Activated T-cell treated with anti-CD3 and anti-CD28 coated beads, Interleukin-2, amount 50 U/mL, for 72 hours (primary cell): ENCODE measurements at places on chromosomes 5 and 9.
A peak's percentile ranks its signal among the peaks of the same experiment; 100 is the strongest.

GRCh38 chr9:100999906-101000544, 28.5 kb upstream of the PLPPR1 start:
- DNase-seq = no peak

DNA sequence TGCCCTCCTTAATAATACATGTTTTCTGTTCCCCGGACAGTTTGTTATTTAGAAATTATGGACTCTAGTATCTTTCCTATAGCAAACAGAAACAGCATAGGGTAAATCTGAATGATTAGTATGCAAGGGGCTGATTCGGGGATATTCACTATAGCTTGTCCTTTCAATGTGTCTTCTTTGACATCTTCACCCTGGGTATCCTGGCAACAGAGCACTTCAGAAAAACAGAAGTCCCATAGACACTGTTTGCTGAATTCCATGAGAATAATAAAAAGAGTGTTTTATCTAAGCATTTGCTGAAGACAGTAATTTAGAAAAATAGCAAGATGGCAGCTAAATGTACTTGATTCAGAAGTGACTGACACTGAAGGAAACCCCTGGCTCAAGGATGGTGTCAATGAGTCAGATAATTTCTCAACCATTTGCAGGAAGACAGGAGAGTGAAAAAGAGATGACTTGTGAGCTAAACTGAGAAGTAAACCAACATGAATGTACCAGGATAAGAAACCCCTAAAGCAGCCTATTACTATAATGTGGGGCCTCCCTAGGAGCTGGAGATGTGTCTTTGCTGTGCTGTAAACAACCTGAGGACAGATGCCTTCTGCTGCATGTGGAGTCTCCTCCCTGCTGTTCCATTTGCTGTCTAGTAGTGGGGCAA, 246.2 kb downstream of the MAN2A1 start:
- peak; percentile 31 for DNase-seq

DNA sequence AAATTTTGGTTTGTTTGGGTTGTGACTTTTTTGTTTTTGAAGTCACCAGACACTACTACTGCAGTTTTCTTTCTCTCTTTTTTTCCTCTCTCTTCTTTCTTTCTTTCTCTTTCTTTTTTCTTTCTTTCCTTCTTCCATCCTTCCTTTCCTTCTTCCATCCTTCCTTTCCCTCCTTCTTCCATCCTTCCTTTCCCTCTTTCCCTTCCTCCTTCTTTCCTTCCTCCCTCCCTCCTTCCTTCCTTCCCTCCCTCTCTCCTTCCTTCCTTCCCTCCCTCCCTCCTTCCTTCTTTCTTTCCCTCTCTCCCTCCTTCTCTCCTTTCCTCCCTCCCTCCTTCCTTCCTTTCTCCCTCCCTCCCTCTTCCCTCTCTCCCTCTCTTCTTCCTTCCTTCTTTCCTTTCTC, 230.3 kb upstream of the TYRP1 start:
- DNase-seq = no peak

GRCh38 chr9:82546136-82546535, 516.8 kb downstream of the RASEF start:
- no peak for DNase-seq

DNA sequence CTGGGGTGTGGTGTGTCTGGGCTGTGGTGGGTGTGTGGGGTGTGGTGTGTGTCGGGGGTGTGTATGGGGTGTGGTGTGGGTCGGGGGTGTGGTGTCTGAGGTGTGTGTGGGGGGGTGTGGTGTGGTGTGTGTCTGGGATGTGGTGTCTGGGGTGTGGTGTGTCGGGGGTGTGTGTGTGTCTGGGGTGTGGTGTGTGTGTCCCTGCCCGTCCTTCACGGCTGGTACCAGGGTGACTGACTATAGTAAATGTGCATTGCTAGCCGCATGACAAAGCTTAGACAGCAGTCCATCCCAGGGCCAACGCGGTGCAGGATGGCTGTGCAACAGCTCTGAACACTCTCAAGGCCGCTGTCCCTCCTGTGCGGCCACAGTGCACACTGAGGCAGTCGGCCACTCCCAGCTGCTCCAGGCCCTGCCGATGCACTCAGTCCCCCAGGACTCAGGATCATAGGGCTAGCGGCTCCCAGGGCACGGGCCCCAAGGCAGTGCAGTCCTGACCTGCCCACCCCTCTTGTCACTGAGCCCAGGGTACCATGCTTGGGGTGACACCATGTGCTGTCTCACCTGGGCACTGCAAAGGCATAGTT, 54.0 kb downstream of the SECISBP2 start:
- DNase-seq = peak; percentile 43

- DNase-seq = peak; percentile 60
Measured at GRCh38 chr9:131275332-131276093, 797 bp downstream of the FAM78A start.

DNA sequence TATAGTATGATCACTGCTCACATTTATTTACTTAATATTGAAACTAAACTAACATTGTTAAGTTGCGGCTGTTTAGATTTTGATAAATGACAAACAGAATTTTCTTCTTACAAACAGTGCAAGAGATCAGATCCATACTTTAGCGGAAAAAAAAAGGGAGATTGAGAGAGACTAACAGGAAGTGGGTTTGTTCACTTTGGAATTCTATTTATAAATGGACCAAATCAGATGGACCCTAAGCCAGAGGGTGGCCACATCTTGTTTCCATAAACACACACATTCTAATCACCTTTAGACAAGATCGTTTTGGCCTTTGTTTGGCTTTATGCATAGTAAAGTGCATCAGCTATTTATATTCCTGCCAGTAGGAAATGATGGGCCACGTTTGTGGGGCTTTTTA, 381.4 kb upstream of the CD180 start:
- DNase-seq = no peak

DNA sequence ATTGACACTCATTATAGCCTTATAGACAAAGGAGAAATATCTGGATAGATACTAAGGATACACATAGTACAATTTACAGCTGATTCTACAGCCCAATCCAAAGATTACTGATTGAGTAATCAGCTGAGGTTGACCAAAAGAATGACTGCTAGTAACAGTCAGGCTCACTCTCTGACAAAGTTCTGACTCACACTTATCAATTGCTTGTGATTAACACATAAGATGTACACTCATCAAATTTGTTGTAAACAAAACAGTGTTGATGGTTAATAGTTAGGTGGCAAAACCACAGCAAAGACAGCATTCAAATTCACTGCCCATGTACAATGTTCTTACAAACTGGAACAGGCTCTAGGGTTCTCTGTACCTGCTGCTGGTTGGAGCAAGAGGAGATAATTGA, 422.7 kb downstream of the TLE1 start:
- DNase-seq = no peak

- no peak for DNase-seq
Measured at GRCh38 chr5:10049858-10050455, 199.7 kb downstream of the ATPSCKMT start.

DNA sequence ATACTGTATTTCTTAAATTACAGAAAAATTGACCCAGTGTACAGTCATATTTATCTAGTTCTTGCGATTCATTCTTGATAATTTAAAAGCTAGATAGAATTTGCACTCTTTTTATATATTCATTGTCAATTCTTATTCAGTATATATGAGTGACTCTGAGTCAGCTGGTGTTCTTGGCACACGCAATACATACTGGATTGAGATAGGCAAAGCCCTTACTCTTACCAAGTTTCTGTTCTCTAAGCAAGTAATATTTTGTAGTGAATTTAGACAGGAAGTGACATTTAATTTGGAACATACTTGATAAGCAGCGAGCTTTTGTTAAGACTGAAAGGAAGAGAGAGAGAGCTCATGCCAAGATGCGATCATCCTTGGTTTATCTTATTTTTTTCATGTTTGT, 57.7 kb downstream of the GPBP1 start:
- no peak for DNase-seq

GRCh38 chr9:98185611-98186171, 6.7 kb downstream of the CORO2A start:
- no peak for DNase-seq

DNA sequence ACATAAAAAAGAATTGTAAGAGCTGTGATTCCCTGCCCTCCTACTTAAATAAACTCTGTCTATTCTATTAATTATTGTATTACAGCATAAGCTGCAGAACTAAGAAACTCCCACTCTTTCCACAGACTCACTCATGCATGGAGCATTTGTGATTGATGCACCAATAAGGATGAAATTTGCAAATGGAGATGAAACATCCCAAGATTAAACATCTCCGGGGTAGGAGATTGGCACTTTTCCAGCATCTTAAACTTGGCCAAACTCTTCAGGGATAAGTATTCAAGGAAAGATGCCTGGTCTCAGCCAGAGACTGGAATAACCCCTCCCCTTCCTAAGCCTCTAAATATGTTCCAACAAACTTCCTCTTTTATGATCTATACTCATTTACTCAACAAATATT, 472.0 kb downstream of the ACTL7B start:
- DNase-seq = no peak

DNA sequence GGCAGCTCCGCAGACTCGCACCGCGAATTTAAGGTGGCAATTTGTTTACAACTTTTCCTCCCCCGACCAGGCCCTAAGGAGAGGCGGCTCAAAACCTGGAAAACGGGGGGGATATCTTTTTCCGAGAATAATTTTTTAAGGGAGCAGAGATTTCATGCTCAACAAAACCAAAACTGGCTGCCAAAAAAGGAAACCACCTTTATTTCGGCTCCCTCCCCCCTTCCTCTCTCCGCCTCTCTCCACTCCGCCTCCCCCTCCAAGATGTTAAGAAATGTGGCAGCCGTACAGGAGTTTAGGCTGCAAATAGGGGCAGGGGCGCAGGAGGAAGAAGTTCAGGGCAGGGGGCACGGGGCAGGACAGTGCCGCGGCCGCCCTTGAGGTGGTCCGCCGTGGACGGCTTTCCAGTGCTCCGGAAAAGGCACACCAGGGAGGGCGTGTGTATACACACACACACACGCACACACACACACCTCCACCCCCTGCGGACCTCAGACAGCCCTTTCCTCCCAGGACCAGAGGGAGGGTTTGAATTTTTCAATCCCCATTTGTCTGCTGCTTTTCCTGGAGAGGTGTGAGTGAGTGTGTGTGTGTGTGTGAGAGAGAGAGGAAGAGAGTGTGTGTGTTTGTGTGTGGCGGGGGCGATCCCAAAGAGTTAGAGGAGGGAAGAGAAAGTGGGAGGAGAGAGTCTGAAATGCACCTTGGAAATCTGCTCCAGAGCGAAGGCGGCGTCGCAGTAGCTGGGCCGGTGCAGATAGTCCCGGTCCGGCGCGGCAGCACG, 9.1 kb downstream of the PTCH1 start:
- peak; percentile 48 for DNase-seq

GRCh38 chr9:84153885-84154284, 173.3 kb downstream of the RMI1 start:
- no peak for DNase-seq

DNA sequence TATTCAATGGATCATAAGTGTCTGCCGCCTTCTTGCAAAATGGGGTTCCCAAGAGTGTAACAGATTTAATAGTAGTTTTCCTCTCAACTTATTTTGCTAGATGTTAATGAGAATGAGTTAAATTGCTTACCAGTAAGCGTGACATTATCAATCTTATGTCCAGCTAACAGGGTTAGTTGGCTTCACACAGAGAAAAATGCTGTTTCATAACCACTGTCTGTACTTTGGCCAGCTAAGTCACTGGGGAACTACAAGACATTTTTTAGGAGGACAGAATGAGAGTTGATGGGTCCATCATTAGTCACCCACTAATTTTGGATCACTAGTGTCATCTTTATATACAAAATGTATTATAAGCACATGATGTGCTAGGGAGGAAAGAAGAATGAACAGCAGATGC, 1.4 kb downstream of the CDC37L1 start:
- no peak for DNase-seq

GRCh38 chr5:6145616-6146237, 232.6 kb downstream of the MED10 start:
- DNase-seq = no peak

DNA sequence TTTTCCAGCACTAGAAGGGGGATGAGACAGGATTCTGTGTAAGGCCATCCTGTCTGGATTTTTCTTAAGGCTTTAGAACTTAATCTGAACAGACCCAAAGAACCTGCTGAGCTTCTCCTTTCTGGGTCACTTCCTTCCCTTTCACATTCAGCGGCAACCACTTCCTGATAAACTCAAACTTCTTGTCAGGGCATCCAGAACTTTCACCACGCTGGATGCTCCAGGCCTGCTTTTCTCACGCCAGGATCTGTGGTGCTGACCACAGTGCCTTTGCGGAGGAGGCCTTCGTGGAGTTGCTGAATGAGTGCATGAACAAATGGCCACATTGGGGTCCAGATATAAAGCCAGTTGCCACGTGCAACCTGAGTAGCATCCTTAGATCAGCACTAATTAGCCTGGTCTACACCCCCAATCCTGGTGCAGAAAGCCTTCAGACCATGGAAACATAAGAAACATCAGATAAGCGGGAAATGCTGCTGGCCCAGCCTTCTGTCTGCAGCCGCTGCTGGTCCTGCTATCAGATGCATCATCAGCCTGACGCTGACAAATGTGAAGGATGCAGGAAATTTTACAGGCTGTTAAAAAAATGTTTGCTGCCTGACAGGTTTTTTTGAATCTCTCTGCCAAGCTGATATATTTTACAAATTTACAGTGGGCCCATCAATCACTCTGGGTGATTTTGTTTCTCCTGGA, 75.3 kb upstream of the BARHL1 start:
- DNase-seq = no peak

DNA sequence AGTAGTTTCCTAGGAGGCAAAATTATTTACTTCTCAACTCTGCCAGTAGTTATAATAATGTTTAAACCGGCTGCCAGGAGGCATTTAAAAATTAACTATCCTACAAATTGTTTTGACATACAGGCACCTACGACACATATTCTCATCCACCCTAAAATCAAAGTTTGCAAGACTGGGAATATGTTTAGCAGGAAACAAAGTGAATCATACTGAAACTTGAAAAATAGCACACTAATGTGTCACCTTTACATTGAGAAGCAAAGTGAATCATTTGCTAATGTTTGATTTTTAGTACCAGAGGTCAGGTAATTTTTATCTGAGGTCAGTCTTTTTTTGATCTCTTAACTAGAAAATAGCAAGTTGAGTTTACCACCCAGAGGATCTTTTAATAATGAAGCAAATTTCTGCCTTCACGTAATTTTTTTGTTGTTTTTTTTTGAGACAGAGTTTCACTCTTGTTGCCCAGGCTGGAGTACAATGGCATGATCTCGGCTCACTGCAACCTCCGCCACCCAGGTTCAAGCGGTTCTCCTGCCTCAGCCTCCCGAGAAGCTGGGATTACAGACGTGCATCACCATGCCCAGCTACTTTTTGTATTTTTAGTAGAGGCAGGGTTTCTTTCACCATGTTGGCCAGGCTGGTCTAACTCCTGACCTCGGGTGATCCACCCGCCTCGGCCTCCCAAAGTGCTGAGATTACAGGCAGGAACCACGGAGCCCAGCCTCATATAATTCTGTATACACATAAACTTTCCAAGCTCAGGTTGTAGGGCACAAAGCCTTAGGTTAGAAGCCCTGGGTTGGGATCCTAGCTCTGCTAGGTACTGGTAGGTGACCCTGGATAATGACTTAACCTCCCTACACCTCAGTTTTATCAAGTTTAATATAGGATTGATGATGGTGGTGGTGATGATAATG, 124.3 kb downstream of the UGCG start:
- no peak for DNase-seq

GRCh38 chr5:180343110-180343830, 9.9 kb downstream of the GFPT2 start:
- DNase-seq = no peak
